ENCODE measurements at places on chromosomes 5 and 9.
A peak's percentile ranks its signal among the peaks of the same experiment; 100 is the strongest.

DNA sequence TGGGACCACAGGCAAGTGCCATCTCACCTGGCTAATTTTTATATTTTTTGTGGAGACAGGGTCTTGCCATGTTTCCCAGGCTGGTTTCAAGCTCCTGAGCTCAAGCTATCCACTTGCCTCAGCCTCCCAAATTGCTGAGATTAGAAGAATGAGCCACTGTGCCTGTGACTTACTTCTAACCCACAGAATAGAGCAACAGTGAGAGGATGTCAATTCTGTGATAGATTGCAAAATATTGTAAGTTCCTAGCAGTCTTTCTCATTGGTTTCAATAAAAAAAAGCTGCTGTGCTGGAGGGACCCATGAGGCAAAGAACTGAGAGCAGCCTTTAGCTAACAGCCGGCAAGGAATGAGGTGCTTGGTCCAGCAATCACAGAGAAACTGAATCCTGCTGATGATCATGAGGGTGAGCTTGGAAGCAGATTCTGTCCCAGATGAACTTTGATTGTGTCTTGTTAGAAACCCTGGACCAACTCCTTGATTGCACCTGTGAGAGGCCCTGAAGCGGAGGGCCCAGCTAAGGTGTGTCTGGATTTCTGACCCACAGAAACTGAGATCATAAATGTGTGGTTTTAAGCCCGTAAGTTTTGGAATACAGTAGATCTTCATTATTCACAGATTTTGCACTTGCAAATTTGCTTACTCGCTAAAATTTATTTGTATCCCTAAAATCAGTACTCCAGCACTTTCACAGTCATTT, 149.7 kb downstream of the GCNT1 start:
- no peak for DNase-seq

DNA sequence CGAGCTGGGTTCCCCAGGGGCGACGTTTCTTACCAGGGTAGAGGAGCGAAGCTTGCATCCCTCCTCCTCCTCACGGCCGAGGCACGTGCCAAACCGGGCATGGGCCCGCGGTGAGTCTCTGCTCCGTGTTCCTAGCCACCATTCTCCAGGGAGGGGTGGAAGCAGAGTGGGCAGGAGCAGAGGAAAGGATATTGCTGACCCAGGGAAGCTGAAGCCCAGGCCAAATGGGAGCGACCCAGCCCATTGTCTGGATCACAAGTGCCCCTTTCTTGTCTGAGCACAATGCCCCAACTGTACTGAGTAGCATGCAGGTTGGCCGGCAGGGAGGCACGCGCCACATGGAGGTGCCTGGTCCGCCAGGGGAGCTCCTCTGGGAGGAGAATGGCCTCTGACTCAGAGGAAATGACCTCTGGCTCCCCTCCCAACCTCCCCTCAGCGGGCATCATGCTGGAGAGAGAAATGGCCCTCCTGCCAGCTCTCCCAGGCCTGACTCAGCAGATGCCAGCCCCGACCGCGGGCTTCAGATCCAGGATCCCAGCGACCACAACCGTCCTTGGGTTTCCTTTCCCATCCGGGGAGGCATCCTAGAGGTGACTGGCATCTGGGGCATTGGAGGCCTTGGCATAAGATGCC, 1.1 kb downstream of the PRR7 start:
- peak; percentile 55 for DNase-seq

DNA sequence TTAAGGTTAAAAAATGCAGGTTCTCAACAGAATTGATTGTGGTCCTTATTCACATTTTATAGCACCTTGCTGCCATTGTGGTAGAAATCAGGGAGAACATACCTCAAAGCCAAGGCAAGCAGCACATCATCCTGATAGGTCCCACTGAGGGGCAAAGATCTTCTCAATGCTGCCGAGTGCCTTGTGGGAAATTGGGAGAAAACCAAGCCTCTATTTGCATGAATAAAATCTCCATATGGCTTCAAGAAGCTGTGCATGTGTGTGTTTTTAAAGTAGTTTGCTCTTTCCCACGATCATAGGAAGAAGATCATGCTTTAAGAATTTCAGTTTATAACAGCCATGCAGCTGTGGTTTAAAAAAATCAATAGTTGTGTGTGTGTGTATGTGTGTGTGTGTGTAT, 216.9 kb upstream of the FBXL7 start:
- DNase-seq = no peak

DNA sequence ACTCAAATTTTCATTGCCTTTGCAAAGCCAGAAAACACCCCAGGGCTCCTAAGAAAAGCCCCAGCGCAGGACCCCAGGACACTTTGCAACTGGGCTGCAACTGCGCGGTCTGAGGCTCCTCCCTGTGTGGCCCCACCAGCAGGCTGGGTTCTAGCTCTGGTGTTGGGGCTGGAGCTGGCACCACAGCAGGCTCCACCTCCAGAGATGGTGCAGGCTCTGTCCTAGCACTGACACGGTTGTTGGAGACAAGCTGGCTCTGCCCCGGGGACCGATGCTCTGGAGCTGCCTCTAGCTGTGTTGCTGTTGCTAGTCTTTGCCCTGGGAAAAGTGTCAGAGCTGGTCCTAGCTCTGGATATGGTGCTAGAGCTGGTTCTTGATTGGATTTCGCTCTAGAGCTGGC, 13.6 kb downstream of the LCN10 start:
- no peak for DNase-seq

- DNase-seq = no peak
These were observed 354.5 kb upstream of the CDH6 start for GRCh38 chr5:30838936-30839496.

GRCh38 chr9:9229269-9229668, 1383.5 kb downstream of the PTPRD start:
- DNase-seq = no peak

GRCh38 chr9:136122425-136123383, 4.0 kb upstream of the TMEM250 start:
- DNase-seq = peak; percentile 76

DNA sequence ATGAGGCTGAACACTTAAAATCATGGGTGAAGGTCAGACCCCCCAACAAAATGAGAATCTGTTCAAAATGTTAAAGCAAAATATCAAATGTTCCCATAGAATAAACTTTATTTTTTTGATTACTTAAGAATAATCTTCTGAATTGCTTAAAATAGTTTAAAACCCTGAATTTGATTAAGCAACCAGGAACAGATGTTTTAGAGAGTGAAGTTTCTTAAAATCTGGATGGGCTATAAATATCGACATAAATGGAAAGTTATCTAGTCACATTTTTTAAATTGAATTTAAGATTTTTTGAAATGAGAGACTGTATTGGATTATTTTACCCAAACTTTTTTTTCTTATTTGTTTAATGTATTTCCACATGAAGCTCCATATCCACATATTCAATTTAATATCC, 98.5 kb downstream of the ADAMTS12 start:
- DNase-seq = no peak

DNA sequence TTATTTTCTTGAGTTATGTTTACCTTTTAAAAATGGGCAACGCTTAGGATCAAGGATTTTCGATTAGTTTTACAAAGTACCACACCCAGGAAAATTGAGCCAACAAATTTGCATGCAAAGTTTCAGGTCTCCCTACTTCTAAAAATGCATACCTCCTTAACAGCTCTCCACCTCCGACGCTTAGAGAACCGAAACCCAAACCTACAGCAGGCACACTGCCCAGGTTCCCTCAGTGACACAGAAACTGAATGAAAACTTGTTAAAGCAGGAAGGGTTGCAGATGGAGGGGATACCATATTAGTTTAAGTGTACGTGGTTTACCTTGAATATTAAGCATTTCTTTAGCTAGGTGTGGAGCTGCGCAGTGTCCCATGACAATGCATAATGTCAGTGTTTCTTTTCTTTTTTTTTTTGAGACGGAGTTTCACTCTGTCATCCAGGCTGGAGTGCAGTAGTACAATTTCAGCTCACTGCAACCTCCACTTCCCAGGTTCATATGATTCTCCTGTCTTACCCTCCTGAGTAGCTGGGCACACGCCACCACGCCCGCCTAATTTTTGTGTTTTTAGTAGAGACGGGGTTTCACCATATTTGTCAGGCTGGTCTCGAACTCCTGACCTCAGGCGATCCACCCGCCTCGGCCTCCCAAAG, 1.6 kb upstream of the SUB1 start:
- no peak for DNase-seq

DNA sequence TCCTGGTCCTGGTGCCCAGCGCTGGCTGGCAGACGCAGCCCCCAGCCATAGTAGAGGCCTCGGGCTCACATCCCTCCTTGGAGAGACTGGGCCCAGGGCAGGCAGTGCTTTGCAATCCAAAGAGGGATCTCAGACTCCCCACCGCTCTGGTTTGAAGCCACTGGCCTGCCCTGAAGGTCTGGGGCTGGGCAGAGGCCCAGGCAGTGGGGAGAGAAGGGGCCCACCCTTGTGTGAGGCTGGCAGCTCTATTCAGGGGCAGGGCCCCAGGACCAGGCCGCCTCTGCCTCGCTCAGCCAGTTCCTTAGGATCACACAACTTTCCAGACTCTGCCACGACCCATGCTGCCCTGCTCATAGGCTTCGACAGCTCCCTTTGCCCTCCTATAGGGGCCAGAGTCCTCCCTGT, 10.7 kb upstream of the SEC16A start:
- no peak for DNase-seq

GRCh38 chr5:109328626-109329025, 81.1 kb downstream of the PJA2 start:
- no peak for DNase-seq

- no peak for DNase-seq
These were observed 471.0 kb downstream of the KDM4C start for GRCh38 chr9:7228726-7229125.

DNA sequence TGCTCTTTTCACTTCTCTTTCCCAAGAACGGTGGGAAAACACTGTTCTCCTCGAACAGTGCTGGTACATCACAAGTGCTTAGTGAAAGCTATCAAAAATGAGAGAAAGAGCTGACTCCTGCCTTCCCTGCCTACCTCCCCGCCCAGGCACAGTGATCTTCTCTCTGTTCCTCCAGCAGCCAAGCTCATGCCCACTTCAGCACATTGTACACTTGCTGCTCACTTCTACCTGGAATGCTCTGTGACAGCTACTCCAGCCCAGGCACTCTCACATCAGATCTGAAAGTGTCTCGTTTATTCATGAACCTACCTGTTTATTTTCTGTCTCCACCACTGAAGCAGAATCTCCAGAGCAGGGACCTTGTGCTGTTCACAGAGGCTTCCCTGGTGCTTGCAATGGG, 1.8 kb downstream of the SLC35D2 start:
- peak; percentile 43 for DNase-seq

GRCh38 chr5:113371721-113372196, 63.0 kb downstream of the TSSK1B start:
- DNase-seq = no peak

DNA sequence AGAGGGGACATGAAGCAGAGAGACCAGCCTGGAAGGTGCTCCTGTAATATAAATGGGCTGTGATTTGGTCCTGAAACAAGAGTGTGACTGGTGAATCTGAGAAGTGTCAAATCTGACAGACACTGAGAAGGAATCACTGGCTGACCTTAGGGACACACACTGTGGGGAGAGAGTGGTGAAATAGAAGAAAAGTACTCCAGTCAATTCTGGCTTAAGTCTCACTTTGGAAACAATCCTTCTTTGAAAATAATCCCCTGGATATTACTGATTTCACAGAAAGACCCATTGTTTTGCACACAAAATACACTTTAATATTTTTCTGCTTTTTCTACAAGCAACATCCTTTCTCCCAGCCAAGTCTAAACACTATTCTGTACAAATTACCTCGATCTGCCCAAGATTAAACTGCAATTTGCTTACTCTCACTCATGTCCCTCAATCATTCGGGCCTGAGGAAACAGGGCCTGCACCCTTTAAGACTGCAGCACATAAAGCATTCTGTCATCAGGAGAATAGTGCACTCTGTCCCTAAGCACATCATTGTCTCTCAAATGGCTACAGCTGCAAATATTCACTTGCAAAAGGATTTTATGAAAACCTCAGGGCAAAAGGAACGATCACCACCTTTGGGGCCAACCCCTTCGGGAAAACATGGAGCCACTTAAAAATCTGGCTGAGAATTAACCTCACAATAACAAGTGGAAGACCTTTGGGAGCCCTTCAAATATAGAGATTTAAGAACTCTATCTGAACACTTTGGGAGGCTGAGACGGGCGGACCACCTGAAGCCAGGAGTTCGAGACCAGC, 68.6 kb downstream of the MAPKAP1 start:
- DNase-seq = no peak

- peak; percentile 41 for DNase-seq
These were observed 85.7 kb downstream of the GRAMD2B start for GRCh38 chr5:126508962-126509279.

DNA sequence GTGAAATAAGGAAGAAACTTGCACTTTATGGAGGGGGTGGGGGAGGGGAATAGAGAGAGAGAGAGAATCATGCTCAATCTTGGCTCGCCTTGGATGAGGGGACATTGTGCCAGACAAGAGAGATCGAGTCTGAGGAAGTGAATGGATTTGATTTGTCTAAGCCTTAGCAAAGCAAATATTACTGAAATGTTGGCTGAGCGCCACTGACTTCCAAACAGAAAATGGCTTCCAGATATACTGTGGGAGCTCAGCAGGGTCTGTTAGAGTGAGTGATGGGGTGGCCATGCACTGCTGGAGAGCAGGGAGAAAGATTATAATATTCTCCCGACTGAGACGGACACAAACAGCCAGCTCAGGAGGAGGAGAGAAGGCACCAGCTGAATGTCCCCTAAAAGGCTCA, 34.5 kb downstream of the BRINP1 start:
- no peak for DNase-seq
